ENCODE measurements at places on chromosomes 11 and 22.

DNA sequence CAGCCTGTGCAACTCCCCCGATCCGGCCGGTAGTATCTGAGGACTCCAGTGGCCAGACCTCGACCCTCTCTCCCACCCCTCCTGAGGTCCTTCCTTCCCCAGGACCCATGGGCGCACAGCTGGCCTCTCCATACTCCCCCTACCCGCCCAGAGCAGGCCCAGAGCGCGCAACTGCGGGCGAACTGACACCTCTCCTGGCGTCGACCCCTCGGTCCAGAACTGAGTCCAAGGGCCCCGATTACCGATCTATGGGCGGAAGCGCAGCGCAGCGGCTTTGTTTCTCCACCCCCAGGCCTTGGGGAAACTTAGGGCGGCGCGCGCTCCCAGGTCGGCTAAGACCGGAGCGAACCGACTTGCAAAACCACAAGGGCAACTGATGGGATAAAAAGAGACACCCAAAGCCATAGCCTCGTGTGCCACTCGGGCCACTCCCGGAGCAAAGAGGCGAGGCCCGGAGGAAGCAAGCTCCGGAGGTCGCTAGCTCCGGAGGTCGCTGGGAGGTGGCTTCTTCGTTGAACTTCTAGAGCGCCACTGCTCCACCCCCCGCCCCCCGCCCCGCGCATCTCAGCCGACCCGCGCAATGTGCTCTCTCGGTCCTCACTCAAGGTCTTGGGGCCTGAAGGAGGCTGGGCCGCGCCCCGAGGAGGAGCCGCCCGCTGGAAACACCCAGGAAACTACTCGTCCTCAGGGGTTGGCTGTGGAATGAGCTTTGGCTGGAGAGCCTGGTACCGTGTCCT is 9.8 kb upstream of the ALX4 start:
- DNase-seq, result no peak

GRCh38 chr11:124799348-124800225 is 619 bp downstream of the MSANTD2 start:
- peak; percentile 26 for DNase-seq

DNA sequence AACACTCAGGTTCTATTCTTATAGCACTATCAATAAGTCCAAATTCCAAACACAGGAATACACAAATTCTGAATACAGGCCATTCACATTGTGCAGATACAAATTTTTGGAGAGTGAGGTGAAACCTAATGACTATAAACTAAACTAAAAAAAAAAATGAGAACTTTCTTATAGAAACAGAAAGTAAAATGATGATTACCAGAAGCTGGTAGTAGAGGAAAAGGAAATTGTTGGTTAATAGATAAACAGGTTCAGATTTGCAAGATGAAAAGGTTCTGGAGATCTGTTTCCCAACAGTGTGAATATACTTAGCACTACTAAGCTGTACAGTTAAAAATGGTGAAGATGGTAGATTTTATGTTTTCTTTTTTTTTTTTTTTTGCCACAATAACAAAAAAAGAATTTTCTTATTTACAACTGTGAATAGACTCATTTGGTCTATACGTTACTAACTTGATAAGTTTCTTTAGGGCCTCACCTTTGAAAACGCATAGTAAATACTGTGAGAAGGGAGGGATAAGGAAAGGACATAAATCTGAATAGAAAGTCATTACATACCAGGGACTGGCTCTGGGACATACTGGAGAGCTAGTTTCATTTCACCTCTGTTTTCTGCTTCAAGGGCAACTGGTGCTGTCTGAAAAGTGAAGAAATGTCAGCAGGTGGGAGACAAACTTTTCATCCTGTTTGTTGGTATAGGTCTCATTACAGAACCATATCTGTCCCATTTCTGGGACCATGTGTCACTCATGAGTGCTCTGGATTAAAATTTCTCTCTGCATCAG is 14.2 kb upstream of the CCDC89 start:
- no peak for DNase-seq

DNA sequence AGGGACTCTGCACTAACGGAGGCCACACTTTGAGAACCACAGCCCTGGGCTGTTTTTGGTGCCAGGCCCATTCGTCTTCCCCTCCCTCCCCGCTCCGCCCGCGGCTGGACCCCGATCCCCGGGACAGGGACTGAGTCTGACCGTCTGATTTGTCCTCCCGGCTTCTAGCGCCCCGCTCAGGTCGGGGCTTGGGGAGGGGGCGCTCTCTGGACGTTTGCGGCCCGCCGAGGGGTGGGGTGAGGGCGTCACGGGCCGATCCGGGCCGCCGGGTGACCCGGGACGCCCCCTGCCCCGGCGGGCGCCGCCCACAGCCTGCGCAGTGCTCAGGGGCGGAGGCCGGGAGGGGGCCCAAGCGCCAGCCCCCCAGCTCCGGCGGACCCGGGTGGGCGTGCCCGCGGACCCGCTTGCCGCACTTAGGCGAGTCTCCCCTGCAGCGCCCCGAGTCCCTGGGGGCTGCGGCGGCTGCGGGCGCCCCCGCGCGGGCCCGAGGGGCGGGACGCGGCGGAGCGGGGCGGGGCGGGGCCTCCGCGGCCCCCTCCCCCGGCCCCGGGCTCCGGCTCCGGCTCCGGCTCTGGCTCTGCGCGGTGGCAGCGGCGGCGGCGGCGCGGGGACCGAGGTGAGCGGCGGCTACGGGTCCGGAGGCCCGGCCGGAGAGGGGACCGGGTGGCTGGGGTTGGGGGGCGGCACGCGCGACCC is 33.7 kb upstream of the PRR5 start:
- DNase-seq, result no peak

DNA sequence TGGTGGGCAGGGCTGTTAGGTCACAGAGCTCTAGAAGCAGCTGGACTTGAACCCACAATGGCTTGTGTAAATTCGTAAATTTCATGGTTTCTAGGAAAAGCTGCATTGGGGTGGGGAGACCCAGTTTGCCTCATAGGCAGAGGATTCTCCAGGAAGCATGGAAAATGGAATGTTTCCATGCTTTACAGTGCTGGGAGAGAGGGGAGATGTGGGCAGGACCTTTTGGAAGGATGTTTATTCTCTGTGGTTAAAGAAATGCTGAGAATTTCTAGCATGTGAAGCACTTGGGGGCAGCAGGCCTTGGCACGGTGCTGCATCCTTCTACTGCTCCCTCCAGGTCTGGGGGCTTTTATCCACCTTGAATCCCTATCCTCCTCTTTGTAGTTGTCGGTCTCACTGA is 46.3 kb downstream of the TRAF6 start:
- no peak for DNase-seq

GRCh38 chr11:10927538-10927937 is 69.7 kb upstream of the ZBED5 start:
- DNase-seq, result no peak

GRCh38 chr11:38835966-38836365 is 2237.9 kb upstream of the RAG2 start:
- no peak for DNase-seq

DNA sequence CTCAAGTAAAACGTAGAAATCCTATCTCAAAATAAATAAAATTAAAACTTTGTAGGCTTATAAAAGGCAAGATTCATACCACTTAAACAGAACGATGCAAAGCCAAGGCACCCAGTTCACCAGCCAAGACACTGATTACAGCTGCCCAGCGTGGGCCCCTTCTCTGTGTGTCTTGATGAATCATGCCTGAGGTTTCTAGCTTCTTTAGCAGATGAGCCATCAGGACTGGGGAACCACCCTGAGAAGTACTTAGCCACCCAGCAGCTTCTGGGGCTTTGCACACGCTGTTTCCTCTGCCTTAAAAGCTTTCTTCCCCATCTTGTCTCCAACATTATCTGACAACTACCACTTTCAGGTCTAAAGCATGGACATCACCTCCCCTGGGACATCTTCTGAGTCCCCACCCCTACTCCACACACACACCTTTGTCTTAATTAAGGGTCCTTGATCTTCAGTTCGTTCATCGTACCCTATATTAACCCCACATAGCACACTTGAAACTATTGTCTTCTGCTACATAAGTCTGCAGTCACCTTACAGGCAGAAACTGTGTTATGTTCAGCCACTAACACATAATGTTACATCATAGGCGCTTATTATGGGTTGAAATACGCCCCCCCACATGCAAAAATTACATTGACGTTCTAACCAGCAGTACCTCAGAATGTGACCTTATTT is 8.7 kb upstream of the LAYN start:
- peak; percentile 33 for DNase-seq
